Putamen (tissue), 1 donor: ENCODE measurements at places on chromosomes 11 and 22.

DNA sequence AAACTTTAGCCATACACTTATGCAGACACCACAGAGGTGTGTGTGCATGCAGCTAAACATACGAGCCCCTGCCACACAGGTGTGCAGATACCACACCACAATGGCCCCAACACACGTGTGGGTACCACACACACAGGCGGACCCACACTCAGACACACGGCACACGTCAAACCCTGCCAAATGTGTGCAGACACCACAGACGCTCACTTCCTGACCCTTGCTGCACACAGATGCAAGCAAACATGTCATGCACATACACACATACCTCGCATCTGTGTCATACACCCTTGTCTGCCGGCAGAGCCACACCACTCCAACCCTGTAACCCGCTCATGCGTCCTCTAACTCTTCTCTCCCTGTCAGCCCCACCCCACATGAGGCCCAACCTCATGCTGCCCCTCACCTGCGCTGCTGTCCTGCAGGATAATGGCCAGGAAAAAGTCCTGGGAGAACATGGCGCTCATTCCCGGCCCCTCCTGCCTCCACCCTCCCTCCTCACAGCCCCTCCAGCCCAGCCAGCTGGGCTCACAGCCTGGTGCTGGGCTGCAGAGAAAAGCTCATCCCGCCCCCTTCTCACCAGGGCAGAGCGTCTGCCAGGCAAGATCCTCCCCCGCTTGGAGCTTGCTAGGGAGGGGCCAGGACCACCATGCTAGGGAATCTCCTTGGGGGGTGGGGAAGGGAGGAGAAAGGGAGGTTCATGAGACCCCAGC is 14.2 kb downstream of the SMPD1 start:
- peak; percentile 62 for DNase-seq

GRCh38 chr11:134385171-134385570 is 26.9 kb downstream of the B3GAT1 start:
- DNase-seq, result no peak

DNA sequence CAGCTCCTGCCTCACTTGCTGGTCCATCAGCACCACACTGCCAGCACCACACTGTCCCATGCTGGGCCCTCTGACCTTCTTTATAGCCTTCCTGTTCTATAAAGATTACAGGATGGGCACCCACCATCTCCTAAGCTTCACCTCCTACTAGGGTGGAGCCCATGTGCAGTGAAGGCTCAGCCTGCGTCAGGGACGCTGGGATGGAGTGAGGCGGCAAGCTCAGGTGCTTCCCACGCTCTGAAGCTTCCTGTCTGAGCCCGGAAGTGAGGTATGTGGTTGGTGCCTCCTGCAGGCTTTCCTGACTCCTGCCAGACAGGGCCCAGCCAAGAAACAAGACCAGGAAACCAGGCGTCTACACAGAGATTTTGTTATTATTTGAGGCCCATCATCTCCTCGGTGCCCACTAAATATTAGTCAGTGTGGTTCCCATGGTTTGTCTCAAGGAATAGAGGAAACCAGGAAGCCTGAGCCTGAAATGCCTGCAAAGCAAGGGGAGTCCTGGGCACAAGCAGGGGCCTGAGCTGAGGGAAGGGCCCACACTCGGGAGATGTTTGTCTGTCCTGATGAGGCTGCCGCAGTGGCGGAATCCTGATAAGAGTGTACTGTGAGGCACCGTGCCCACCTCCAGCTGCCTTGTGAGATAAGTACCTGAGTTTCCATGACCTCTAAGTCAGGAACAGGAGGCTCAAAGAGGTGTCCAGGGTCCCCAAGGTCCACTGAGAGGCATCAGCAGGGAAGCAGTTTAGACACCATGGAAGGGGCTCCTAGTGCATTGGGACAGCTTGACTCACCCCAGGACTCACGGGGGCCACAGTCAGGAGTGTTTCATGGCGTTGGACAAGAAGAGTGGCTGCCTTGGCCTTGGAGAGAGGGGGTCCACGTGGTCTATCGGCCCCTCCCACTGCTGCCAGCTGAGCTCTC is 22.0 kb downstream of the RSPH14 start:
- no peak for DNase-seq

GRCh38 chr22:44901301-44901700 is 108.5 kb downstream of the PHF21B start:
- DNase-seq, result no peak

DNA sequence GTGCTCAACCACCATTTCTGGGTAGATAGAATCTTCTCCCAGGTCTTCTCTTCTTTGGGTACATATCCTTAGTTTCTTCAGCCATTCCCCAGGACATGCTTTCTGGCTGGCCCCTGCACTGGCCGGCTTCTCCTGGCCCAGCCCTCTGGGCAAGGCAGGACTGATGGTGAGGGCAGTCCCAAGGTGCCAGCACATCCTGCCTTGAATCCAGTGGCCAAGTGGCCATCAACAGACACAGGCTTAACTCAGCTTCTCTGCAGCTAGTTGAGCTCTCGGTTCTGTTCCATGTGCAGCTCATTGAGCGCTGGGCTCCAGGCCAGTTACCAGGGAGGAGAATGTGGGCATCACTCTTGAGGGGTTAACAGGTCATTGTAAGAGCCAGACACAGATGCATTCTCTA is 17.6 kb downstream of the SMIM38 start:
- DNase-seq, result no peak

DNA sequence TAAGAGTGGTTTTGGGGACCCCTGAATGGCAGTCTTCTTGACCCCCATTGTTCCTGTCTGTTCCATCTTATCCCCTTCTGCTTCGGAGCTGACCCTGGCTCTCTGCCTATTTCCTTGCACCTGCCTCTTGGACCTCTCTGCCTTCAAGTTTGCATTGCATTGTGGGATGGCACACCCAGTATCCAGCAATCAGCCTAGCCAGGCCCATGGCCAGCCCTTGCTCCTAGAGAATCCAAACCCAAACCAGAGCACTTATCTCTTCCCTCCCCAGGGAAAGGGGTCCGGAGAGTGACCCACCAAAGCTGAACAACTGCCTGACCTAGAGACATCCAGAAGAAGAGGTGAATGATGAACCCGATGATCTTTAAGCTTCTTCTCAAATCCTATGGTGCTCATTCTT is 607.3 kb upstream of the CADM1 start:
- no peak for DNase-seq

DNA sequence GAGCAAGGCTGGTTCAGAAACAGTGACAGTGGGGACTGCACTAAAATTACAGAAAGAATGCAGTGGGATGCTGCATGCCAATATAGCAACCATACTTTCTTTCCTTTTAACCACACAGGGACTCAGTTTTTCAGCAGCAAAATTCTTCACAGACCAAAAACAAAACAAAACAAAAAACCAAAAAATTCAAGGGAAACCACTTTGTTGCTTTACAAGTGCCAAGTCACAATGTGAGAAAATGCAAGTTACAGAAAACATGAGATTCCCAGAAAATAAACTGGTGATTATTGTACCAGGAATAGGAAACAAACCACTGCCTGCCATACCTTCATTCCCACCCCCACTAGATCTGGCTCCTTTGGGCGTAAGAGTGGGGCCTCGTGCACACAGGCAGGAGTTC is 52.6 kb downstream of the TENM4 start:
- DNase-seq, result no peak

DNA sequence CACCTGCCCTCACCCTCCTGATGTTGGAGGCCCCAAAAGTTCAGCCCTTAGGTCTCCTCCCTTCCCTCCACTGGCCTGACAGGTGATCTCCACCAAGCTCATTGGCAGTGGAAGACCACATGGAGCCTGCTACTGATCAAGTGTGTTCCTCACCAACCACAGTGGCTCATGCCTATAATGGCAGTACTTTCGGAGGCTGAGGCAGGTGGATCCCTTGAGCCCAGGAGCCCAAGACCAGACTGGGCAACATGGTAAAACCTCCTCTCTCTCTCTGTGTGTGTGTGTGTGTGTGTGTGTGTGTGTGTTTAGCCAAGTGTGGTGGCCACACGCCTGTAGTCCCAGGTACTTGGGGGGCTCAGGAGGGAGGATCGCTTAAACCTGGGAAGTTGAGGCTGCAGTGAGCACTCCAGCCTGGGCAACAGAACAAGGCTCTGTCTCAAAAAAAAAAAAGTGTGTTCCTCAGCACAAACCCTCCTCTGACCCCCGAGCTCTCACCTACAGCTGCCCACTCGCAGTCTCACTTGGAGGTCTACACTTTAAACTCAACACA is 4.3 kb upstream of the YPEL1 start:
- no peak for DNase-seq

GRCh38 chr11:75563978-75564552 is 2.0 kb downstream of the SERPINH1 start:
- no peak for DNase-seq

DNA sequence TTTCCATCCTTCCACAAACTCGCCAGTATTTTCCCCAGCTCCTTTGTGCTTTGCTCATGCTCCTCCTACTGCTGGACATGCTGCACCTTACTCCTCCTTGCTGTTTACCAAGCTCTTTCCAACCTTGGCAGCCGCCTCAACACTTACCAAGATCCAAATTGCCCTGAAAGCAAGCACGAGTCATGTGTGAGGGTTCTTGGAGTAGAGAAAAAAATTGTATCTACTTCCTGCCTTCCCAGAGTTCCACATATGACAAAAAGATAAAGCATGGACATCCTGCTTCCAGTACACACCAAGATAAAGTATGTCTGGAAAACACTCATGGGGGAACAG is 767.5 kb downstream of the NTM start:
- DNase-seq, result no peak

DNA sequence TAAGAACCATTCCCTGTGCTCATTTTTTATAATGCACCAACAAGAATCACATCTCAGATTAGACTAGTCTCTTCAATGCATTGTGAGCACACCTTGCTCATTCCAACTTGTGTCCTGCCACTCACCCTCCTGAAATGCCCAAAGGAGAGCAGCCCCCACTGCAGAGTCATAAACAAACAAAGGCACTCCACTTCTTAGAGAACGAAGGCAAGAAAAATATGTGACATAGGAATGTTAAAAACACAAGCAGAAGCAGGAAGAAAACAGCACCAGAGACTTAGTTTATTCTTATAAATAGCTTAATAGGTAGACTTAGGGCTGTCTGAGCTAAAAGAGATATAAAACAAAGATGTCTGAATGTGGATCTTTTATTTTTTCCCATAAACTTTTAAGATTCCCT is 57.2 kb downstream of the GUCY1A2 start:
- no peak for DNase-seq

DNA sequence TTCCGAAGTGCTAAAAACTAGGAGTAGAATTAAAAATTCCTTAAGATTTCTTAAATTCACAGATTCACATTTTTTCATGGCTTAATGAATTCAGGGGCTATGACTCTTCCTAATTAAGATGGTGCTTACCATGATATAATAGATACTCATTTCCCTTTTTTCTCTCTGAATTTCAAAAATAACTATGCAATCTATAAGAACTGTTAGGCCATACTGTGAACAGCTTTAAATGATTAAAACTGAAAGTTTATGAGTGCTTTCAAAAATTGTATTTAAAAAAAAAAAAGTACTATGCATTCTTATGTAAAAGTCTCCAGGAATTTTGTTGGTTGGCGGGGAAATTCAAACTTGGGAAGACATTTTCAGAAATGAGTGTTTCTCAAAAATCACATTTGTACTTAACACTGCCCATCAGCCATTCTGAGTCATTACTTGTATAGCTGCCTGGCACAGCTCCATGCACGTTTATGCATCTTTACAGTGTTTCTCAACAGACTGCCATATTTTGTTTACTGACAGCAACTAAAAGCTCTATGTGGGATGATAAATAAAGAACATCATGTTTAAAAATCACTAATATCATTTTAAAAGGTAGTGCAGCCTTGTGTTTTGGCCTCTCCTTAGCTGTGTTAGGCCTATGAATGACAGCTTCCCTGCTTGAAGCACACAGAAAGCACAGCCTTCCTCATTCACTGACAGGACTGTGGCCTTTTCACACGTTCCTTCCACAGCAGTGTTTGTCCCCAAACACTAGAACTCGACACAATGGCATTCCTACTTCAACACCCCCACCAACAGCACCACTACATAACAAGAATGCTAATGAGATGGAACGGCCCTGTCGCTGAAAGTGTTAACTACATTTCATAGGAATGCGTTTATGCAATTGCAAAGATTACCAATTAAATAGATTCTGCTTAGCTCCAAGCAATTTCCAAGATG is 131.4 kb downstream of the DCDC1 start:
- no peak for DNase-seq

- no peak for DNase-seq
These were observed 567.3 kb downstream of the MIAT start for GRCh38 chr22:27224485-27225374.

DNA sequence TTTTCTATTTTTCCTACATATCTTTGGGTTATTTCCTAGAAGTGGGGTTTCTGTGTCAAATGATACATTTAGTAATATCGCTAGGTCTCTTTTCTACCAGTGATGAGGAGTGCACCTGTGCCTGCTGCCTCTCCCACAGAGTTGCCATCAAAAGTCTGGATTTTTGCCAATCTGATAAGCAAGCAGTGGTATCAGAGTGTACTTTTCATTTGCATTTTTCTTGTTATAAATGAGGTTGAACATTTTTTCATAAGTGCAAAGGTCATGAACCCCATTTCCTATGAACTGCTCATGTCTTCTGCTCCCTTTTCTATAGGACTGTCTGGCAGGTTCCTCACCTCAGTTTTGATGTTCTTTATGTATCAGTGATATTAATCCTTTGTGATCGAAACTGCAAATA is 1.7 kb downstream of the TRPM5 start:
- no peak for DNase-seq

GRCh38 chr11:12901272-12901671 is 107.8 kb upstream of the RASSF10 start:
- DNase-seq, result no peak
